ENCODE measurements at places on chromosomes 7 and 10. TPM values are rescaled to one million over a fixed set of nuclear protein-coding genes. Genes with fewer than 3 reads are reported as not detected.

GRCh38 chr7:82633592-82633991 is 190.0 kb upstream of the CACNA2D1 start:
- H3K27me3 ChIP-seq: no peaks in the 10 kb centered on the region
- H3K4me3 ChIP-seq: no peak overlapping the region
- DNase-seq: no peak

DNA sequence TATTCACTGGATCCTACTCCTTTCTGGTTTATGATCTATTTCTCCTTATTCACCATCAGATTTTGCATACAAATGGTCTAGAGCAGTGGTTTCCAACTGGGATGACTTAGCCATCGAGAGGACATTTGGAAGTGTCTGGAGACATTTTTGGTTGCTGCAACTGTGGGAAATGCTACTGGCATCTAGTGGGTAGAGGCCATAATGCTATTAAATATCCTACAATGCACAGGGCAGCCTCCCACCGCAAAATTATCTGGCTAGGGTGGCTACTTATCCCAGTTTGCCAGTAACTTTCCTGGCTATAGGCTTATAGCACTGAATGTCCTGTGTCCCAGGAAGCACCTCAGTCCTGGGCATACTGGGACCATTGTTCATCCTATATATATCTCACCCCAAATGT is 21.5 kb upstream of the DDX50 start:
- H3K27ac ChIP-seq: no peak overlapping the region
- H3K4me1 ChIP-seq: peaks cover 28% of the 10 kb centered on the region

GRCh38 chr7:153859239-153859638 is 193.0 kb upstream of the DPP6 start:
- H3K27me3 ChIP-seq: no peaks in the 10 kb centered on the region
- H3K36me3 ChIP-seq: no peaks in the 10 kb centered on the region
- H3K4me3 ChIP-seq: no peak overlapping the region
- H3K4me1 ChIP-seq: no peaks in the 10 kb centered on the region
- no peak overlapping the region for H3K27ac ChIP-seq
- DNase-seq: no peak

DNA sequence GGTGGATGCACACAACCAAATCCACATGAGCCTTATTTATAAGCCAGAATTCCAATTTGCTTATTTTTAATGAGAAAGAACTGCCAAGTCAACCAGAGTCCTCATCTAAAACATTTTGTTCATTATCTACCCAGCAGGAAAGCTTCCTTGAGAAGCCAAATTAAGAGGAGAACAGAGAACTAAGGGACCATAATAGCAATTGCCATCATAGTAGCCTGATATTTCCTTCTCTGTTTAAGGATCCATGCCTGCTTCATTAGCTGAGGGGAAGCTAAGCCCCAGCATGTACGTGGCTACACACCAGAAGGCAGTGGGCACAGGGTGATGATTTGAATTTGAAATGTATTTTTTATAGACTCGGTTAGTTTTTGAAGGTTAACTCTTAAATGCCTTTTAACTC is 46.8 kb downstream of the ADAM12 start:
- H3K36me3 ChIP-seq: no peaks in the 10 kb centered on the region
- H3K4me1 ChIP-seq: no peaks in the 10 kb centered on the region

The FFAR4 gene
- total RNA-seq: not detected

The SCART1 gene
- total RNA-seq: 5.6 TPM
